Left ventricle myocardium inferior (tissue), 1 donor: ENCODE measurements at places on chromosomes 4 and X. TPM values are rescaled to one million over a fixed set of nuclear protein-coding genes. Genes with fewer than 3 reads are reported as not detected.

MAGEA2 gene
- not detected for total RNA-seq

GRCh38 chrX:153924149-153924861 is 1.8 kb downstream of the ARHGAP4 start:
- no peak for DNase-seq
- H3K36me3 ChIP-seq, result no peaks in the 10 kb centered on the region
- peak overlapping the region; percentile 71 for H3K4me3 ChIP-seq
- H3K4me1 ChIP-seq, result peaks cover 72% of the 10 kb centered on the region

GRCh38 chr4:4810778-4811177 is 48.7 kb upstream of the MSX1 start:
- H3K27me3 ChIP-seq, result peaks cover 45% of the 10 kb centered on the region
- DNase-seq, result no peak
- H3K36me3 ChIP-seq, result no peaks in the 10 kb centered on the region
- H3K4me1 ChIP-seq, result no peaks in the 10 kb centered on the region
- no peak overlapping the region for H3K4me3 ChIP-seq
- H3K27ac ChIP-seq, result no peak overlapping the region

GRCh38 chr4:108060164-108060563 is 70.5 kb downstream of the HADH start:
- no peak overlapping the region for H3K27ac ChIP-seq
- no peak for DNase-seq
- H3K27me3 ChIP-seq, result peaks cover 22% of the 10 kb centered on the region
- no peaks in the 10 kb centered on the region for H3K4me1 ChIP-seq
- H3K4me3 ChIP-seq, result no peak overlapping the region

GRCh38 chrX:433771-434170 is 47.1 kb upstream of the PPP2R3B start:
- no peak overlapping the region for H3K4me3 ChIP-seq
- H3K4me1 ChIP-seq, result no peaks in the 10 kb centered on the region
- peaks cover 58% of the 10 kb centered on the region for H3K27me3 ChIP-seq
- H3K36me3 ChIP-seq, result no peaks in the 10 kb centered on the region
- DNase-seq, result no peak

MBNL3 gene
- total RNA-seq, result 38.5 TPM

- H3K27me3 ChIP-seq, result no peaks in the 10 kb centered on the region
- H3K36me3 ChIP-seq, result no peaks in the 10 kb centered on the region
- no peak overlapping the region for H3K27ac ChIP-seq
- no peak for DNase-seq
Observed at GRCh38 chr4:109029987-109030386, 267.1 kb upstream of the ETNPPL start.

UTP3 gene
- 15.8 TPM for total RNA-seq

DNA sequence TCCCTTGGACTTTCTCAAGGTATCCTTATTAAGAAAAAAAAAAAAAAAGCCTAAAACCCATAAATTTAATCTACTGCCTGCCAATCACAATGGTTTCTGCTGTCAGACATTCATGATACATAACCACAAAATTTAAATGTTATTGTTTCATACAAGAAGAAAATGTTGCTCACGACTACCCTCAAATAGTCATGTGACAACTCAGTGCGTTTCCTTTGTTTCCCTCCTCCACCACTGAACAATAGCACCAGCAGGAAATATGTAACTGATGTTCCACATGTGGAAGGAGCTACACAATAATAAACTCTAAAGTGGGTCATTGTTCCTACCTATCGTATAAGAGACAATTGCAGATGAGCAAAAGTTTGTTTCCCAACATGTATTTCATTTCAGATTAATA is 244.1 kb upstream of the EDNRA start:
- no peaks in the 10 kb centered on the region for H3K4me1 ChIP-seq
- H3K36me3 ChIP-seq, result no peaks in the 10 kb centered on the region
- H3K27ac ChIP-seq, result no peak overlapping the region
- no peaks in the 10 kb centered on the region for H3K27me3 ChIP-seq
- no peak for DNase-seq

IL13RA2 gene
- total RNA-seq, result not detected

DNA sequence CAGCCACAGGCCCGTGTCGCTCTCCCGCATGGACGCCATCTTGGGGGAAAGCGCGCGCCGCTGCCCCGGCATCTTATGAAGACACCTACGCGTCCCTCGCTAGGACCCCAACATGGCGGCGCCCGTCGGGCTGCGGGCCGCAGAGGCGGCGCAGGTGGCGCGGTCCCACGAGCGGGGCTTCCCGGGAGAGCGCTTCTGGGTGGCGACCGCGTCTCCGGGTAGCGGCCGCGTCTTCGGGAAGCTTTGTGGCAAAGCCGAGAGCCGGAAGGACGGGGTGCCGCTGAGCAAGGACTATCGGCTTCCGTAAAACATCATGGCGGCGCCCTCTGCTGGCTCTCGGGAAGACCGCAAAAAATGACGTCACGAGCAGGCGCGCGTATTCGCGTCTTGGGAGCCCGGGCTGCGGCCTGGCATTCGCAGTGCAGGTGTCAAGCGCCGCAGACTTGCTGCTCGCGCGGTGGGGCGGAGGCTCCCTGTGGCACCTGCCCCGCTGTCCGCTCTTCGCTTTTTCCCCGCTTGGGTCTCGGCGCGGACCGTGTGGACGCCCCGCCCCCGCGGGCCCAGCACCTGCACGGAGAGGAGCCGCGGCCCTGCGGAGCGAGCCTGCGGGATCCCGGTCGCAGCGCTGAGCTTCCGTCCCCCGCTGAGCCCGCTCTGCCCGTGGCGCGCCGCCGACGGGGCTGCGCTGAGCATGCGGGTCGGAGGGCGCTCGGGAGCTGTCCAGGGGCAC is at the start of gene NELFA:
NELFA (minus strand) TSS at position 54 of the 730 bp plus-strand sequence; CDS start at position 39, 15 bp downstream.
- peaks cover 22% of the 10 kb centered on the region for H3K36me3 ChIP-seq
- peak; percentile 95 for DNase-seq
- H3K27me3 ChIP-seq, result no peaks in the 10 kb centered on the region
- peak within 1 kb of the TSS; percentile 91 for H3K4me3 ChIP-seq
- H3K4me1 ChIP-seq, result peaks cover 50% of the 10 kb centered on the region
- peak within 1 kb of the TSS; percentile 99 for H3K27ac ChIP-seq
